ENCODE measurements at places on chromosomes 16 and 17. TPM values are rescaled to one million over a fixed set of nuclear protein-coding genes. Genes with fewer than 3 reads are reported as not detected.

GRCh38 chr17:58285422-58285810 is 4.7 kb upstream of the MPO start:
- no peak for DNase-seq

- no peak for DNase-seq
Observed at GRCh38 chr16:4067262-4068001, 48.8 kb downstream of the ADCY9 start.

GRCh38 chr16:76241755-76242154 is 35.4 kb upstream of the CNTNAP4 start:
- DNase-seq, result no peak

DNA sequence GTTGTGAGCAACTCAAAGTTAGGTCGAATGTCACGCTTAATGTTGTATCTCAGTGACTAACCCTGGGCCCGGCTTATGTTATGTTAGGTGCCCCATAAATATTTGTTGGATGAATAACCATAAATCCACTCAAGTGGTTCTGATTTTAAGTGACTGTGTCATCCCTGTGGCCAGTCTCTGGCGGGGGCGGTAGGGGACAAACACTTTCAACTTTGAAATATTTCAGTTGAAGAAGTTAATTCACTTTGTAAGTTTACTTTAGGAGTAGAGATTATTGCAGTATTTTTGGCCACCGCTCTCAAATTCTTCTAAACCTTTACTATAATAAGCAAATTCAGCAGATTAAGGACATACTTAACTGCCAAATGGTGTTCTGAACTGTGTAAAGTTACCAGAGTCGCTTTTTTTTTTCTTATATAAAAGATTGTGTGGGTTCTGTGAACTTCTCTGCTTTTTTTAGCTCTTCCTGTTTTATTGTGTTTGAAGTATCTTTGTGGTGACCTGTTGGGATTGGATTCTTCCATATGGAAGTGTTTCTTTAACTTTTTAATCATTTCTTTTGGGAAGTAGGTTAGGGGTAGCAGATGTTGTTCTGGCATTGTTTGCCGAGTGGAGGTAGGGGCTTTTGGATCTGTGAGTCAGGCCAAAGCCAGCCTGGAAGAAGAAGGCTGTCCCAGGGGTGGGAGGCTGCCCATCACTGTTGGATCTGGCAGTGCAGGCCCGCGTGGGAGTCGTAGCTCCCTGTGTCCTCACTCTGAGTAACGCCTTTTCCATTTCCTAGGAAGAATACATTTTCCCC is 61.4 kb upstream of the TBX2 start:
- DNase-seq, result no peak

- no peak for DNase-seq
Observed at GRCh38 chr16:87199901-87200300, 117.3 kb downstream of the C16orf95 start.

DNA sequence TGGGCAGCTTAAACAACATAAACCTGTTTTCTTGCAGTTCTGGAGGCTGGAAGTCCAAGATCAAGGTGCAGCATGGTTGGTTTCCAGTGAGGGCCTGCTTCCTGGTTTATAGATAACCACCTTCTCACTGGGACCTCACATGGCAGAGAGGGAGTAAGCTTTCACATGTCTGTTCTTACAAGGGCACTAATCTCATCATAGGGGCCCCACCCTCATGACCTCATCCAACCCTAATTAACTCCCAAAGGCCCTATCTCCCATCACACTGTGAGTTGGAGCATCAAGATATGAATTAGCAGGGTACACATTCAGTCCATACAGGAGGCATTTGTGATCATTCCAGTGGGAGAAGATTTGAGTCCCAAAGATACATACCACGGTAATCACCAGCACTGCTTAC is 50.5 kb upstream of the GRIN2A start:
- no peak for DNase-seq

DNA sequence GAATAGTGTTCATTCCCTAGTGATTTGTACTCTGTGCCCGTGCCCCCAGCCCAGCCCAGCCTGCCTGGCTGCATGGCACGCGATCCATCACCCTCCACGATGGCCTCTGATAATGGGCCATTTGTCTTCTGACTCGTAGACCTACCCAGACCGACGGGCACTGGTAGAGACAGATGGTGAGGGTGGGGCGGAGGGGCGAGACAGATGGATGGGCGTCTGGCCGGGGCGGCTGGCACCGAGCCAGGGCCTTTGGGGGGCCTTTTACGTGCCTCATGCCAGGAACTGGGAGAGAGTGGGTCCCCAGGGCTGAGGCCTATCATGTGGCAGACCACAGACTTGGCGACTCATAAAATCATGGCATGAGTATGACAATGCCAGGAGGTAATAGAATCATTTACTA is 25.4 kb downstream of the CRHR1 start:
- no peak for DNase-seq

- DNase-seq, result peak; percentile 94
Observed at GRCh38 chr17:67491009-67491680, 114.1 kb downstream of the PITPNC1 start.

GRCh38 chr17:32341857-32342602 is at the start of gene C17orf75:
C17orf75 (minus strand) TSS chr17:32342173; CDS start chr17:32342139, 34 bp downstream.
- DNase-seq, result peak; percentile 89

GRCh38 chr17:28293994-28294393 is 25.0 kb upstream of the TMEM97 start:
- no peak for DNase-seq

- no peak for DNase-seq
Observed at GRCh38 chr17:7840441-7840840, 6.4 kb downstream of the KDM6B start.

DNA sequence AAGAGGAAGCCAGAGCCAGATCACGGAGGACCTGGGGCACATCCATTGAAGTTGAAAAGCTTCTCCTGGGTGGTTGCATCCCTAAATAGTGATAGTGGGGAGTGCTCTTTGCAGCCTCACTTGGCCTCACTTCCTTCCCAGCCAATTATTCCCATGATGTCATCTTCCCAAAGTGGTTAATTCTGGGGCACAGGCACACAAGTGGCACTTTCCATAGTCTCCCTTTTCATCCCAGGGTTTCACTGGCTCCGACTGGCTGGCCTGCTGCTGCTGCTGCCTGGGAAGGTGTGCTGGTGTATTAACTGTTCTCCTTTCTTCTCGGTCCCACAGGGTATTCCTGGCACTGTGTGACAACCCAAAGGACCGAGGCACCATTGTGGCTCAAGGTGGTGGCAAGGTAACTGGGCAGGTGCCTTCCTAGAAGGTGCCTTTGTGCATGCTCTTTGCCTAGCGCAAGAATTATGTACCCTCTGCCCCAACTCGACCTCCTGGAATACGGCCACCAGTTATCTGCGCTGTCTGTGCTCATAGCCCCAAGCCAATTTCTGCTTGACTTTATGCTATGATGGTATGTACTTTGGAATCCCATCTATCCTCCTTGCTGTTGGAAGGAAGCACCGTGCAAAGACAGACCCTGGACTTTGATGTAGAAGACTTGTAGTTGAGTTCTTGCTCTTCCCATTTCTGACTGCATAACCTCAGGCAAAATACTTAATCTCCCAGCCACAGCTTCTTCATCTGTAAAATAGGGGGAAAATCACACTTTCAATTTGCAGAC is 18.4 kb downstream of the SLC35G3 start:
- no peak for DNase-seq

GRCh38 chr17:36730857-36731490 is 129.6 kb downstream of the MRM1 start:
- DNase-seq, result no peak

DNA sequence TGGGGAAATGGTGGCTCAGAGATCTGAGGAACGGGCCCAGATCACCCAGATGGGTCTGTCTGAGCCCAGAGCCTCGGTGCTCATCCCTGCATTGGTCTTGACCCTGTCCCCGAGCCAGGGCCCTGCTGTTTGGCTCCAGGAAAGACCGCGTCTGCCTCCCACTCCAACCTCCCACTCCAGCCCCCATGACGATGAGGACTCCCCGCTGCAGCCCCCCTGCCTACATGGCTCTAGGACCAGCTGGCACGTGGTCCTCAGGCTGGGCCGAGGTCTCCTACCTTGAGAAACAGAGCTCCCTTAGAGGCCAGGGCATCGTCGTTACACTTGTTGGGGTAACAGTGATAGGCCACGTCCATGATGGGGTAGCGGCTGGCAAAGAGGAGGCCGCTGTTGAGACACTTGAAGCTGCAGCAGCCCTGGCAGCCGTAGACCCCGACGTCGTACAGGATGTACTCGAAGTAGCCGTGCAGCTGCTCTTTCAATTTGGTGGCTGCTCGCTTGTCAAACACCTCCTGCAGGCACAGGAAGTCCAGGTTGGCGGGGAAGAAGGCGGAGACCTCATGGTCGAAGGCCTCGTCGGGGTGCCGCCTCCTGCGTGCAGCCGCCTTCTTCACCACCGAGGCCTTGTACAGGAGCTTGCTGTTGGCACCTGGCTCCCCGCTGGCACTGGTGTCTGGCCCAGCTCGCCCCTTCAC is 59.9 kb downstream of the PRMT7 start:
- no peak for DNase-seq

- no peak for DNase-seq
Observed at GRCh38 chr16:88315543-88316105, 67.1 kb upstream of the ZNF469 start.

- DNase-seq, result no peak
Observed at GRCh38 chr16:79988721-79989220, 388.2 kb upstream of the MAF start.

DNA sequence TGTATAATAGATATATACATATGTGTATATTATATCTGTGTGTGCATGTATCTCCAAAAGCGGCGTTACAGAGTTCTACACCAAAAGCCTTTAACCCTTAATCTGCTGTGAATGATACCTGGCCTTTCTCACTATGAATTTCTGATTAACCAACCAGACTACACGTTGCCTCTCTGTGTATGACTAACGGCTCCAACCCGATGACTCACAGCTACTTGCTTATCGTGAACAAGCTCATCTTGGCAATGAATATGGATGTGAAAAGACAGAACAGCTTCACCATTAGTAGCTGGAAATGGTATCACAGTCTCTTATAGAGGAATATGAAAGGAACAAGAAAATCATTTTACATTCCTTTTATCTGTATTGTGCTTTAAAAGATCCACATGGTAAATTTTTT is 23.8 kb upstream of the ARHGAP44 start:
- DNase-seq, result no peak

DNA sequence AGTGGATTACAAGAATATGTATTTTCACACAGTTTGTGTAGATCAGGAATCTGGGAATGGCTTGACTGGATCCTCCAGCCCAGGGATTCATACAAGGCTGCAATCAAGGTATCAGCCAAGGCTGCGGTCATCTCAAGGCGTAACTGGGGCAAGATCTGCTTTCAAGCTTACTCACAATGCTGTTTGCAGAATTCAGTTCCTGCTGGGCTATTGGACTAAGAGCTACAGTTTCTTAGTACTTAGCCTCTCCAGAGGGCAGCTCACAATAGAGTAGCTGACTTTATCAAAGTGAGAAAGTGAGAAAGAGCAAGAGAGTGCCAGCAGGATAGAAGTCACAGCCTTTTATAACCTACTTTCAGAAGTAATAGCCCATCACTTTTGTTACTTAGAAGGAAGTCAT is 211.0 kb downstream of the MAP2K6 start:
- DNase-seq, result no peak

- no peak for DNase-seq
Observed at GRCh38 chr17:9577373-9577709, 899 bp downstream of the CFAP52 start.

- DNase-seq, result peak; percentile 44
Observed at GRCh38 chr17:20091174-20092029, 82.2 kb downstream of the SPECC1 start.

DNA sequence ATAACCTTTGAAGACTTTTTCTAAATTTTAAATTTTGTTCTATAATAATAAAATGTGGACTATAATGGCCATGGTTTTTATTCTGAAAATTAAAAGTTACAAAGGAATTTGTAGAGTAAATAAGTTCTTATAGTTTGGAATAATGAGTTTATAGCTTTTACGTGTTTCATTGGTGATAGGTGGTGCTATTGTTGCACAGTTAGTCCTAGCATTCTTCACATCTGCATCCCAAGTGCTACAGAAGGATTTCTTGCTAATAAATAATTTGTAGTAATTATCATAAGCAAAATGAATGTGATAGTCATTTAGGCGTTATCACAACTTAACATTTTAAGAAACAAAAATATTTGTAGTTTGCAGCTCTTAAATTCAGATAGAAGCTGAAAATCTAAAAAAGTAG is 67.9 kb downstream of the BCAS3 start:
- no peak for DNase-seq

DNA sequence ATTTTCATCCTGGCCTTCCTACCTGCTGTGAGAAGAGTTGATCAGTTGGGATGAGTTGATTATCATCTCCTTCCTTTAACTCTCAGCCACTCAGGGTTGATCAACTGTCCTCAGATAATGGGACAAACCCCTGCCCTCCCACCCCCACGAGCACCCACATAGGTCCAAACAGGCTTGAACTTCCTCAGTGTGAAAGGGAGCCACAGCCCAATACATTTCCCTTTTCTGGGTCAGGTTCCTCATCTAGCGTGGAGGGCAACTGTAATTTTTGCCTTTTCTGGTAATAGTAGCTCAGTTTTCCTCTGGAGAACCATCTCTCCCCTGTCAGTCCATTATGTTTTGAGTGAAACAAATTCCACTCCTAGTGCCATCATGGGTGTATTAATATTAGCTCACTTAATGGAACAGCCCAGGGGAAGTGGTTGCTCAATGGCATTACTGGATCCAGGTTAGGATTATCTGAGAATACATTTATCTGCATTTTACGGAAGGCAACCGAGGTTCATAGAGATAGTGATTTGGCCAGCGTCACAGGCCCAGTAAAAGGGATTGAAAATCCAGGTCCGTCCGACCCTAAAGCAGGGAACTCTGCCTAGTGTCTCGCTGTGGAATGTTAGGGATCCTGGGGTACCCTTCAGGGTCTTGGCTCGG is 476 bp upstream of the LPCAT2 start:
- no peak for DNase-seq

DNA sequence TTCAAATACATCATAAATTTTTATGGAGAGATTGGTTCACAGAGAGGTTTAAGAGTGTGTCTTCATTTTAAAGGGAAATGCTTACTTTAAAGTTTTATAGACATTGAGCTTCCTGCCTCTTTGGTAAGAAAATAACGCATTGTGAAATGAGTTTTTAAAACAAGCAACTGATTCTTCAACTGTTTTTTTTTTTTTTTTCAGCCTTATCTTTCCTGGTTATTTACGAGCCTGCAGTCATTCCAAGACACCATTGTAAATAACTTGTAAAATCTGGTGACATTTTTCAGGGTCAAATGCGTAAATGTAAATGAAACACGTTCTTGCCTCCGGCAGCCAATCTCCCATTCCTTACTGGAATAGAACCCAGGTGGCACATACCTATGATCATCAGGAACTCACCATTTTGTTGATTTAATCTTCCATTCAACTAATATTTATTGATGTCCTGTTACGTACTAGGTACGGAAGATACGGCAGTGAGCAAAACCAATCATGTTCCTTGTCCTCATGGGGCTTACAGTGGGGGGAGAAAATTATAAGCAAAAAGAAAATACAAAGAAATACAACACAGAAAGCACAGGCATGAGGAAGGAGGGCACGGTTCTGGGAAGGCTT is 33.2 kb upstream of the CDYL2 start:
- DNase-seq, result no peak

SLC6A2 gene
- not detected for total RNA-seq

SPECC1 gene
- total RNA-seq, result 12.6 TPM

TP53TG3C gene
- not detected for total RNA-seq

SIAH1 gene
- total RNA-seq, result 32.2 TPM

RNU2-1 gene
- 5,011 TPM for total RNA-seq

CEMP1 gene
- total RNA-seq, result not detected

CHST4 gene
- not detected for total RNA-seq

IKZF3 gene
- not detected for total RNA-seq

OR3A3 gene
- total RNA-seq, result not detected

CCL16 gene
- total RNA-seq, result not detected
